ENCODE measurements at places on chromosomes 5 and 9. TPM values are rescaled to one million over a fixed set of nuclear protein-coding genes. Genes with fewer than 3 reads are reported as not detected.

Gene PHF24
- 0.23 TPM for total RNA-seq

Gene DOCK8
- 26.6 TPM for total RNA-seq

Gene NMUR2
- total RNA-seq: 0.12 TPM

Gene THBS4
- total RNA-seq: 41.2 TPM

Gene KIAA0825
- total RNA-seq: 12.3 TPM

All from metanephros (tissue), 2 donors.